Stimulated activated CD4-positive, alpha-beta T cell treated with anti-CD3 and anti-CD28 coated beads, Interleukin-15, amount 100 ng/mL, for 1 hour (primary cell): ENCODE measurements at places on chromosomes 2 and 18.

GRCh38 chr18:73943763-73944162 is 203.9 kb downstream of the FBXO15 start:
- no peak for DNase-seq

GRCh38 chr2:109401370-109401769 is 212.4 kb downstream of the SEPTIN10 start:
- no peak for DNase-seq

- DNase-seq: no peak
Measured at GRCh38 chr2:11822746-11823451, 76.5 kb downstream of the LPIN1 start.

DNA sequence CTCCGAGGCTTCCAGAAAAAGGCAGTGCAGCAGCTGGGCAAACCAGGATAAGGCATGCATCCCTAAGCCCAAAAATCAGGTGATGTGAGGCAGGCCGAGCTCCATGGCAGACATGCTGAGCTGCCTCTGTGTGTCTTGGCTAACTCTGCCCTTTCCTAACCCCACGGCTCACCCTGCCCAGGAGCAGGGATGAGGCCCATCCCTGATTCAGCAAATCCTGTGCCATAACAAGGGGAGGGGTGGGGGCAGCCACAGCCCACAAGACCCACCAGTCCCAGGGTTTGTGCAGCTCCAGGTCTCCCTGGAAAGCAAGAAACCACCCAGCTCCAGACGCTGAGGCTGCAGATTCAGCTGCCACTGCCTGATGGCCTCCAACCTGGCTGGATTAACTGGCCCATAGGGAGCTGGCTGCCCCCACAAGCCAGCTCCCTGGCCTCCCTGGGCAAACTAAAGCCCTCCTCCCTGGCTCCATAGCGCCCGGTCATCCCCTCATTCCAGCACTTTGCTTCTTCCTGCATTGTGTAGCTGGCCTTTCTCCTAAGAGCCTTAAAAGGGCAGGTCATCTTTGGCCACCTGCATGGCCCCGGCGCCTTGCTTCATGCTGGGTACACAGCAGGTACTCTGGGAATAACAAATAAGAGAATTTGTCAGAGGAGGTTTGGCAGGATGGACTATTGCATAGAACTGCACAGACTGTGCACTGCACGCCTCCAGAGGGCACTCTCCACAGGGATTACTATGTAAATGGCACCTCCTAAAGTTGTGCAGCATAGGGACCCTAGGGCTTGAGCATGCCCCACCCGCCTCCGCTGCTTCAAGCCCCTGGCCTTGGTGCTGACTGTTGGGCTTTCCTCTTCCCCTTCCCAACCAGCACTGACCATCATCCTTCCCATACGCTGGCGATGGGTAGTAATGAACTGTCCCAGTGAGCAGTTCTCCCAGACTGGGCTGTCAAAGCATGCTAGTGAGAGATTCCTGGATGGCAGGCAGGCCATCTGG is 10.7 kb downstream of the STEAP3 start:
- no peak for DNase-seq

DNA sequence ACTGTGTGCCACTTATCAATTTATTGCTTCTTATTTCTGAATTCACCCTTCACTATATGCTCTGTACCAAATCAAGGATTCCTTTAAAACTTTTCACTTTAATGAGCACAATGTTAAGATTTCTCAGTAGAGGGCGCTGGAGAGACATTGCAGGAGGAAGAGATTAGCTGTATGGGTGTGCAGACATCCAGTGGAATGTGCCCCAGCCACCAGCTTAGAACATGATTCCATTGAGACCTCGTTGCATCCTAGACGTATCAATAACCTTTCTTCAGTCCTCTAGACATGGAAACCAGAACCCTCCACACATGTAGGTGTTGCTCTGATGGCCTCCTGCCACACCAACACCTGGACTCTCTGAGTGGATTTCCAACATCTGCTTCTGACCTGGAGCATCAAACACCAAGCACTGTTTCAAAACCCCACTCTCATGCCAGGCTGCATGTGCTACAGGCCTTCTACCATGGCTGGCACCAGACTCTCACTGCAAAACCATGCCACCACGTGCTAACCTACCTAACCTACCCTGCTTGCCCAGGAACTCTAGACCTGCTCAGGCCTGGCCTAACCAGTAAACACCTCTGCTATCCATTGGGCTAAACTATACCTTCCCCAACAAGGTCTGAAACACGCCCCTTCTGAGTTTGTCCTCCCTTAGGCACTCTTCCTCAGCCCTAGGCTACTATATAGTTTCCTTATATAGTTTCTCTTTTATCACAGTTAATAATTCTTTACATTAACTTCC is 633.2 kb upstream of the PKDCC start:
- no peak for DNase-seq

- DNase-seq: no peak
Measured at GRCh38 chr18:48521723-48522122, 17.1 kb upstream of the CTIF start.

GRCh38 chr18:56479841-56480240 is 158.6 kb downstream of the TXNL1 start:
- no peak for DNase-seq

- DNase-seq: no peak
Measured at GRCh38 chr18:6782861-6783260, 53.3 kb downstream of the ARHGAP28 start.
